ENCODE measurements at places on chromosomes 1 and 21.

DNA sequence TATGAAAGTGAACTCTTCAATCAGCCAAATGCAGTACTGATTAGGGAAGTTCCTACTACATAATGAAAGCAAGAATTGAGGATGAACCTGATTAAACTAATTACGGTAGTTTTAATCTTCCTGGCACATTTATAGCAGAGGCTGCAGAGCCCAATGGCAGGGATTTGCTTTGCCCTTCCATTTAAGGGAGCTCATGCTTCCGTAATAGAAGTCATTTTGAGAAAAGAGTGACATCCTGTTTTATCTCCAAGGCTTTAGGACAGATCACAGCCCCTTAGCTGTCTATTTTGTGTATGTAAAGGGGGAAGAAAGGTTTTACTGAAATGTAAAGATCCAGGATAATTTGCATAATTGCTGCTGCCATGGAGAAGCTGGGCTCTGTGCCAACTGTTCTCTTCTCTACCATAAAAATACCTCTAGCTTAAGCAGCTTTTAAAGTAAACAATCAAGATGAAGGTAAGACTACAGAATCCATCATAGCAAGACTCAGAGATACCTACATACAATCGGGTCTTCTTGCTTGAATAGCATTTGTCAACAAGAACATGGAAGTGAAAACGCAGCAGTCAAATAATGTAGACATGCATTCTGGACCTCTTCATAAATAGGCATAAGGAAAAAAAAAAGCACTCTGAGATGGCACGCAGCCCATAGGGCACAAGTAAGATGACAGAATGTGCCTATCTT is 62.5 kb downstream of the ASH1L start:
- DNase-seq = no peak

DNA sequence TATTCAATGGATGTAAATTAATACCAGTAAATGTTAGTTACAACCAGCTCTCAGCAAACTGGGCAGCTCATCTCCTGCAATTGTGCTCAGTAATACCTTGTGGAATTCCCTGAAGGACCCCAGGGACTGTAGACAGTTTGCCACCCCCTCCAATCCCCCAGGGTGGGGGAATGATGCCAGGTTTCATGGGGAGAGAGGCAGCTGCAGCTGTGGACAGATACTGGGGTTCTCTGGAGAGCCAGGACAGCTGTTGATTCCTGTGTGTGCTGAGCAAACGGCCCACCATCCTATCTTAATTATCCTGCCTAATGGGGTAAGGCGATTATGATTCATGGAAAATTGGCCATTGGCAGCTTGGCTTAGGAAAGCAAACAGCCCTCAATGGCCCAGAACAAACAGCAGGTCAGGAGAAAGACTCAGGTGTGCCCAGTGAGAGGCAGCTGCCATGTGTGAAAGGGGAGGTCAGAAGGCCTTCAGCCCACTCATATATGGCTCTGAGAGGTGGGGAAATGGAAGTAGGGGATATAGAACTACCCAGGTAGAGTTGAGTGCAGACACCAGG is 148.9 kb upstream of the CTTNBP2NL start:
- DNase-seq = no peak

DNA sequence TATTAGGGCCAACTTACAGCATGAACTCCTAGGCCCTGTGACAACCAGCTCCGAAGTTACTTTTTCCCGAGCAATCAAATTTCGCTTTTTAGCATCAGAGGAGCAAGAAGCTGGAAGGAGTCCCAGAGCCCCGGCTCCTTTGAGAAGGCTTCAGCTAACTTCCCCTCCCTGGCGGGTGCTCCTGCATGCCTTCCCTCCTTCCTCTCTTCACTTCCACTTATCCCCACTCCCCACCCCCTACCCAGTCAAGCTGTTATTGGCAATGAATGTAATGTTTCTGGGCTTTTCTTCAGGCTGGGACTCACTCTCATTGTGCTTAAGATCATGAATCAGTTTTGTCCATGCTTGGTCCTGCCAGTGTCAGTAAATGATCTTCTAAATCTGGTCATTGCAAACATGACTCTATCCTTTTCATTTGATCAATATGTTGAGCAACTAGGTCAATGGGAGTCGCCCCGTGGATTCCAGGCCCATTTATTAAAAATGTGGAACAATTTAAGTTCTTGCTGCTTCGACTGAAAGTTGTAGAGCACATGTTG is 94.5 kb upstream of the TSPAN2 start:
- DNase-seq = no peak

DNA sequence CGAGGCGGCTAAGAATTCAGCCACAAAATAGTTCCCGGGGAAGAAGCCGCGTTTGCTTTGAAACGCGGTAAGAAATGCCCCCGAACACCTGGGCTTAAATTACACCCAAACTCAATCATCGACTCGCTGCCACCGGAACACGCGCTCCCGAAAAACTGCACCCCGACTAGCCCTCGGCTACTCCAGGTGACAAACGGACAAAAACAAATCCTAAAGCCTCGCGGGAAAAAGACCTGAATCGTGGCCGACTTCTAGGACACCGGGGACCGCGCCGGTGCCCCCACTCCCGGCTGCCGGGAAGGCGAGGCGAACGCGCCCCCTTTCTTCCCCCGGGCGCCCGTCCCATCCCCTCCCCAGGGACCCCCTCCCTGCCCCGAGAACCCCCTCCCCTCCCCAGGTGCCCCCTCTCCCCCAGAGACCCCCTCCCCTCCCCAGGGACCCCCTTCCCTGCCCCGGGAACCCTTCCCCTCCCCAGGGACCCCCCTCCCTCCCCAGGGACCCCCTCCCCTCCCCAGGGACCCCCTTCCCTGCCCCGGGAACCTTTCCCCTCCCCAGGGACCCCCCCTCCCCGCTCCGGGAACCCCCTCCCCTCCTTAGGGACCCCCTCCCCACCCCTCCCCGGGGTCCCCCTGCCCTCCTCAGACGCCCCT is 628 bp downstream of the C1orf159 start:
- DNase-seq = peak; percentile 61

DNA sequence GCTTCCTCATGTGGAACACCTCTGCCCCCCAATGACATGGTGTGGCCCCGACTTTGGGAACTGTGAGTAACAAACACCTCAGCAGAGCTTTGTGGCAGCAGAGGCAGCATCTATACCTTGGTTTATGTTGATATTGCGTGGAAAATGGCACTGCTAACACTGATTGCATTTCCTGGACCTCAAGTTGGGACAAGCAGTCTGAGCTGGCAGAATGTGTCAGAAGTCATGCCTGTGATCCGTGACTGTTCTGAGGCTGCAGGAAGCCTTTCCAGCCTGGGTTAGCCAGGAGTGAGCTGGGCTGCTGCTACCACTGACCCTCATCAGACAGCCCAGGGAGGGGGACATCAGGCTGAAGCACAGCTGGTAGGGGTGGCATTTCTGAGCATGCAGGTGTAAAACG is 268.5 kb downstream of the KCNJ6 start:
- no peak for DNase-seq

GRCh38 chr1:94559921-94560320 is 18.4 kb upstream of the F3 start:
- no peak for DNase-seq

DNA sequence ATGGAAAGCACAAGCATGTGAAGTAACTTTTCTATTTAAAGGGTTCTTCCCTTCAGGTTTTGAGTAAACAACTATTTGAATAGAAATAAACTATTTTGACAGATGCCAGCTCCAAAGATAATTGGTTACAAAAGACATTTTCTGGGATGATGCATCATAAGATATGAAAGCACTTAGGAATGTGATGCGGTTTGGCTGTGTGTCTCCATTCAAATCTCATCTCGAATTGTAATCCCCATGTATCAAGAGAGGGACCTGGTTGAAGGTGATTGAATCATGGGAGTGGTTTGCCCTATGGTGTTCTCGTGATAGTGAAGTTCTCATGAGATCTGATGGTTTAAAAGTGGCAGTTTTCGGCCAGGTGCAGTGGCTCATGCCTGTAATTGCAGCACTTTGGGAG is 6.4 kb downstream of the DISP1 start:
- no peak for DNase-seq

GRCh38 chr1:9368356-9368755 is 75.7 kb downstream of the SPSB1 start:
- no peak for DNase-seq

GRCh38 chr1:197062692-197063091 is 4.4 kb downstream of the F13B start:
- DNase-seq = no peak

GRCh38 chr1:161330346-161330745 is 16.2 kb downstream of the SDHC start:
- DNase-seq = no peak

DNA sequence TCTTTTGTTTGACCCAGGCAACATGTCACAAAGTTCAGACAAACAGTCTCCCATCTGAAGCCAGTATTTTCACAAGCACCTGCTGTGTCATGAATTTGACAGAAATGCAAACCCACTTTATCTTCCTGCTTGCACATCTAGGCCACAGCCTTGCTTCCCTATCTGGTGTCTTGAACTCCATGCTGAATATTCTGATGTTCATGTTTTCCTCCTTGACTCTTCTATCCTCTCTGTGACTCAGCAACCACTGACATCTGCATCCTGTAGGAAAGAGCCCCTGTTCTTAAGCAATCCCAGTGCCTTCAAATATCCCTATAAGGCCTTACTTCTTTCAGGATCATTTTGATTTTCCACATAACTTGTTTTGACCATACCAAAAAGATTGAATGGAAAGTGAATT is 6.5 kb downstream of the CD55 start:
- no peak for DNase-seq

DNA sequence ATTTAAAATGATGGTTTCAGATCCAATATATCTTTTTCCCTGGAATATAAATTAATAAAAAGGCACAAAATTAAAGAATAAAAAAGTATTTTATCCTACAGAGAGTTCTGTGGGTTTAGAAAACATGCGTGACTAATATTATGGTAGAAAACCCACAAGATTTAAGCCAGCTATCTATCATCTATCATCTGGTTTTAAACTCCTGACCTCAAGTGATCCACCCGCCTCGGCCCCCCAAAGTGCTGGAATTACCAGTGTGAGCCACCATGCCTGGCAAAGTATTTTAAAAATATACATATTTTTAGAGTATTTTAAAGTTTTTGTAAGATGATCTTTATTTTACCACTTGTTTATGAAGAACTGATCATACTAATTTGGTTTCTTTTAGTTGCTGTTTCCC is 79.5 kb downstream of the NRIP1 start:
- no peak for DNase-seq

- no peak for DNase-seq
Observed at GRCh38 chr1:20601129-20601825, 12.4 kb downstream of the CDA start.

DNA sequence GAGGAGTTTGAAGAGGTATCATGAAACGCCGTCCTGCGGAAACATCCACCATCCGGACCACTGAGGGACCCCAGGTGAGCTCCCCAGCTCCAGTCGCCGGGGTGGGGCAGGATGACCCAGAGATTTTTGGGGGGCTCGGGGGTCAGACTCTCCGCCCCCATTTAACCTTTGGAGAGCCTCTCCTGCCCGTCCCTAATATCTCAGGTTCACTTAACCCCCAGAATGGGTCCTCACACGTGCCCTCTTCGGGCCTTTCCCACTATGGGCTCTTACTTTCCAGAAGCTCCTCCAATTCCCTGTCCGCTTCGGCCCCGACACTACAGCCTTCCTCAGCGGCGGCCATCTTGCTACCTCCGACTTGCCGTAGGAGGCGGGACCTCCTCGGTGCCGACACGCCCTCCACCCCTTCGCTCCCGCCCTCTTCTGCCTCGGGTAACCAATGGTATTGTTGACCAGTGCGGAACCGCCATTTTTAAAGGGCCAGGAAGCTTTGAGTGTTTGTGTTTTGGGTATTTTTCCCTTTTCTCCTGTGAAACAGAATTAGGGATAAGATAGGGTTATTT is at the start of gene PEX19:
TSS of gene PEX19 (minus strand) at position 352 of the 563 bp plus-strand sequence. CDS start at position 343, 9 bp downstream.
- peak; percentile 98 for DNase-seq

- no peak for DNase-seq
Observed at GRCh38 chr1:9486466-9487140, 52.7 kb upstream of the SLC25A33 start.

DNA sequence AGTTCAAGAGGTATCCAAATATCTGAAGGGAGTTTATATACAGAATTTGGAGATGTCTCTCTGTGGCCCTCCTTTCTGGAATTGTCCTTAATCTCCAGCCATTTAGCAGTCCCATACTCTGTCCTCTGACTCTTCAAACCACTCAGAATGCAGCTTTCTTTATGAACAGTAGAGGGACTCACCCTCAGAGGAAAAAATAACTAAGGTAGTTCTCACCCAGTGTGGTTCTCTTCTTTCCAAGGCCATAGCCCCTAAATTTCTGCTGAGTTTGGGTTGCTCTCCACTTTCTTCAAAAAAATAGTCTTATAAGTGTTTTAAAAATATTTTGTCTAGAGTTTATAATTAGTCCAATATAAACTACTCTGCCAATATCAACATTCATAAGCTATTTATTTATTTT is 369.7 kb downstream of the MATN1 start:
- DNase-seq = no peak

DNA sequence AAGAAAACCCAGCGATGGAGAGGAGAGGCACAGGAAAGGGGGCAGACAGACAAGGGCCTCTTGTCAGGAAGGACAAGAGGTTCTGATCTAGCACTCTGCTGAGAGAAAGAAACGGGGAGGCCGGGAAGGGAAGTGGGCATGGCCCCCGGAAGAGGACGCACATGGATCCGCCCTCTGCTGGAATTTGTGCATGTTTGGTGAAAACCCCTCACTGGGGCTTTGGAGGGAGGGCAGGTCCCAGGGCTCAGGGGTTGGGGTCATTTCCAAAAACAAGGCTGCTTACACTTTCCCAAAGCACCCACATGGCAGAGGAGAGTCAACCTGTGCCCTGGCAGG is 32.4 kb upstream of the ECE1 start:
- DNase-seq = no peak
